BJ (cell line): ENCODE measurements at places on chromosomes 5 and 9. TPM values are rescaled to one million over a fixed set of nuclear protein-coding genes. Genes with fewer than 3 reads are reported as not detected.

Gene RIMOC1
- 11.1 and 27.6 TPM in 2 replicates for polyA plus RNA-seq

- no peak for DNase-seq
Measured at GRCh38 chr9:113267911-113268566, 7.3 kb downstream of the CDC26 start.

- DNase-seq = peak; percentile 27
Measured at GRCh38 chr9:83013867-83014605, 48.9 kb downstream of the RASEF start.

DNA sequence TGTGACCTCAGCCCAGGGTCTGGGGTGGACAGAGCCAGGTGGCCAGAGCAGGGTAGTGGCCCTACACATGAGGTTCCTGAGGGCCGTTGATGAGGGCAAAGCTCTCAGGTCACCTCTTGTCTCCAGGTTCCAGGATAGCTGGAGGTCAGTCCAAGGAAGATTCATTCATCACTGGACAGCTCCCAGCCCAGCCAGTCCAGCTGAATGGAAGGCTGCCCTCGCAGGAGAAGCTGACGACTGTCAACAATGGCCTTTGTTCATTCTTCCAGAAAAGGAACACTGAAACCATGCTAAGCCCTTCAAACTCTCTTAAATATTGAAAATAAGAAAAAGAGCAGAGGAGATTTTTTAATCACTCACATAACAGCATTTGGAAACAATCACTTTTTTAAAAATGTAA is 169.7 kb upstream of the TBCA start:
- no peak for DNase-seq

DNA sequence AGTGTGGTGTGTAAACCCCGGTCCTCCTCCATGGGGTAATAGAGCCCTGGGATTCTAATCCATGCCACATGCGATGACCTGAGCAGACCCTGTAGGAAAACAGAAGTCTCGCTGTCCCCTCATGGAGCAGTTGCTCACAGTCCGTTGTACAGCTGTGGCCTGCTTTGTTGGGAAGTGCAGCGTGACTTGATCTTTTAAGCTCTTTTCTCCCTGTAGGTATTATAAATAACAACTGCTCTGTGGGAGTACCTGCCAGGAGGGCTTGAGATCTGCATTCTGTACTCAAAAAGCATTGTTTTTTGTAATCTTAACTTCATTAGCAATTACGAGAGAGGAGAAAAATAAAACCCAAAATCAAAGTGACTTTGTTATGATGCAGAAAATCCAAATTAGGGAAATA is 17.3 kb downstream of the MEGF10 start:
- DNase-seq = no peak

DNA sequence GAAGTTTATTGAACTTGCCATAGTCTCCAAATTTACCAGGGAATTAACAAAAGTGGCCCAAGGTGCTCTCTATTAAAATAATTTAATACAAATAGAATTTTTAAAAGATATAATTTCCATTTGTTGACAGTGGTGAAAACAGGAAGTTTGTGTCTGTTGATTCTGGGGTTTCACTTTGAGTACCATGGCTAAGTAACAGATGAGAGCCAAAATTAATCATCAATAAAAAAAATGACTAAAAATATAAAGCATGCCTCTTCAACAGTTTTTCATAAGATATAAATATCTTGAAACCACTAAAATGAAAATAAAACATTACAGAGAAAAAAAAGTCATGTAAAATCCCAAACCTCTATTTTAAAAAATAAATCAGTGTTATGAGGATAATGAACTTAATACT is 49.8 kb downstream of the SGCD start:
- no peak for DNase-seq

DNA sequence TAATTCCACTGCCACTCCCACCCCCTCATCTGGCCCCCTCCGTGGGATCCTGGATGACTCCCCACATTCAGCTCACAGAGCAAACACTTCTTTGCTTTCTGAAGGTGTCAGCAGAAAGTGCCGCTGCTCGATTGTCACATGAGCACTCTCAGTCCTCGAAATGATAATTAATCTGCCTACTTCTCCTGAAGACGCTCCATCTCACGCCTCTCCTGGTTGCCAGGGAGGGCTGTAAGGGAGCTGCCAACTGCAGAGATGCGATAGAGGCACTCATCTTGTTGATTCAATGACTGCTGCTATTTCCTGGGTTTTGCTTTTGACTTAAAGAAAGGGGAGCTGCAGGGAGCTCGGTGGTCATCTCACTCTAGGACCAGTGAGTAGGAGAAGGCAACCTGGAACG is 206.5 kb downstream of the DAB2IP start:
- DNase-seq = no peak

- no peak for DNase-seq
Measured at GRCh38 chr5:137287569-137287968, 211.6 kb downstream of the SPOCK1 start.

- DNase-seq = no peak
Measured at GRCh38 chr9:133257465-133257956, 17.5 kb downstream of the ABO start.
